ENCODE measurements at places on chromosomes 2 and 18.

DNA sequence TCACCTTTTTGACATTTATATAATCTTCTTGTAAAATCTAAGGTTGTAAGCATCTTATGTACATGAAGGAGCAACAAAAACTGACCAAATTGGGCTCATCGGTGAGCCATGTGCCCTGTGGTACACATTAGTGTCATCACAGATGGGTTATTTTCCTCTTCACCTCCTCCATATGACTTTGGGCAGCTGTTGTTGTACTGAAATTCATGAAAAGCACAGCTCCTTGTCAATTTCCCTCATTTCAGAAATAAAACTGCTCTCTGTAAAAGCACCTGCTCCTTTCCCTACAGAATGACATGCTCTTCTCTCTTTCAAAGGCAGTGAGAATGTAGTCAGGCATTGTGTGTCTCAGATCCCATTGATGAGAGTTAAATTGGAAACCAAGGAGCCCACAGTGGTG, 42.0 kb downstream of the DTNA start:
- DNase-seq, result no peak

- DNase-seq, result no peak
Observed at GRCh38 chr2:120345608-120346007, 328 bp upstream of the INHBB start.

GRCh38 chr2:31886700-31887099, 124.1 kb downstream of the MEMO1 start:
- no peak for DNase-seq

- no peak for DNase-seq
Observed at GRCh38 chr2:95077861-95078603, 43.6 kb downstream of the MRPS5 start.

- DNase-seq, result no peak
Observed at GRCh38 chr2:144128130-144128746, 391.7 kb downstream of the ZEB2 start.

GRCh38 chr2:150101947-150102346, 385.5 kb downstream of the RND3 start:
- DNase-seq, result no peak

DNA sequence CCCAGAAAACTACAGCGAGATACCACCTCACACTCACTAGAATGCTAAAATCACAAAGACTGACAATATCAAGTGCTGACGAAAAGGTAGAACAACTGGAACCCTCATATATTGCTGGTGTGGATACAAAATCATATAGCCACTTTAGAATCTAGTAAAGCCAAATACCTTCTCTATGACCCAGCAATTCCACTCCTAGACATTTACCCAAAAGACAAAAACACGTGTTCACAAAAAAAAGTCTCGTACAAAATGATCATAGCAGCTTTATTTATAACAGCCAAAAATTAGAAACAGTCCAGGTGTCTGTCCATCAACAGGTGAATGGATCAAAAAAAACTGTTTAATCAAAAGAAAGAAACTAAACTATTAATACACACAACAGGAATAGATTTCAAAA, 126.6 kb downstream of the ZFP36L2 start:
- DNase-seq, result no peak

DNA sequence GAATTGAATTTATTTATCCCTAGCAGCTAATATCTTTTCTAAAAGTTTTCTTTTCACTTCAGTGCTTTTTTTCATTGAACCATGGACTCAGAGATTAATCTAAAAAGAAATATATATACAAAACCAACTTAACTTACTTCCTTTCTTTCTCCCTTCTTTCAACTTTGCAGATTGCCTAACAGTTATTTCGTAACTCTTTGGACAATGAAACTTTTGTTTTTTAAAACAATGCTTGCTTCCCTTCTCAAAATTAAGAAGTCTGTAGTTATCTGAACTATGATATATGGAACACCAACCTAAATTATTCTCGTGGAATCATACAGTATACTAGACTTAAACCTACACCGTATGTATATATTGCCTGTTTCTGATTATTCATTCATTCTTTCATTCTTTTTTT, 62.9 kb downstream of the MIB1 start:
- no peak for DNase-seq

DNA sequence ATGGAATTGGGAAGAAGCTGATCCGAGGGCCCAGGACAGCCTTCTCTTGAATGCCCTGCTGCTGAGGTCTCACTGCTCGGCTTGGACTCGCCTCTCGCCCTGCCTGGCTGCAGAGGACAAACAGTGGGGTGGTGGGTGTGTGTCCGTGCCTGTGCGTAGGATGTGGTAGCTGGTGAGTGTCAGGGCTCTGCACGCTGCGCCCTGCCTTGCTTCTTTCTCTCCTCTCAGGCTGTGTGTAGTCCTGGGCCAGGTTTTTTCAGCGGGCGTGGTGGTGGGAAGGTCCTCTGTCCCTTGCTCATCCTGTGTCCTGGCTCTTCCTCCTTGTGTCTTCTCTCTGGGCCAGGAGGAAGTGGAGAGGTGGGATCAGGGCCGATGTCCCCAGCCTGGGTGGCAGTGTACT, 44.8 kb downstream of the RRM2 start:
- no peak for DNase-seq

DNA sequence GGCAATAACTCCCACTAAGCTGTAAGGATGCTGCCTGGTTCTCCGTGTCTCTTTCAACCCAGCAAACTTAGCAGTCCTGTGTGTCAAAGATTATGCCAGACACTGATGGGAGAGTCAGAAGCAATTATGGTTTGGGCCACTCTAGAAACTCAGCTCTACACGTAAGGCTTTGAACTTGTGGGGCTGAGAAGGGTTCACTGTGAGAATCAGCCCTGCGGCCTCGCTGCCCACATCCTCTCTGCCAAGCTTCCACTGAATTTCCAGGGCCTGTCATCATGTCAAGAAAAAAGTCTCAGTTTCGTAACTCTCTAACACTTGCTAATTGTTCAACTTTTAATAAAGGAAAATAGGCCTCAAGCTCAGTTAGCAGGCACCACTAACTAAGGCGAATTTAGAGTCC, 308.8 kb upstream of the LYPD1 start:
- no peak for DNase-seq

DNA sequence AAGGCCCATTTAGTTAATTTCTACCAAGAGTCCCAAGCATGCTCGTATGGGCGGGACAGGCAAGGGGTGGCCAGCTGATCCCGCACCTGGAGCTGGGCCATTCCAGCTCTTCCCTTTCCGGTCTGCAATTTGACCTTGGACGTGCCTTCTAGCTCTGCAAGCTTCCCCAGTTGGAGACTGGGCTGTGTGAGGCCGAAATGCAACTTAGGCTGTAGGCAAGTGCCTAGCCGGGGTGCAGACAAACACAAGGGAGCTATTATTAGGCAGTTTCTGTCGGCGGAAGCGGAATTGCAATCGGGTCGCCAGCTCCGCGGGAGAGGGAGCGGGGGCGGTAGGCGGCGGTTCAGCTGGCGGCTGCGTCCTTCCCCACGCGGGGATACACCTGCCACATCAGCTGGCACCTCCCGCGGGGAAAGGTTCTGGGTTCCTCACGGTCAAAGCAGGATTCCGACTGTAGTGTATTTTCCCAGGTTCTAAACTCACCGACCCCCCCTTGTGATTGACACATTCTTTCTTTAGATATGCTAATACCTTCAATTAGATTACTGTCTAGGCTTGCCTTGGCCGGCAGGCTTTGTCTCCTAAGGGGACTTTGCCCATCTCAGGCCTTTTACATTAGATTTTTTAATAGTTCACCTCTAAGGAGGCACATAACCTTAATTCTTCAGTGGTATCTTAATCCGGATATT, 17.1 kb upstream of the ZNF532 start:
- DNase-seq, result no peak

- no peak for DNase-seq
Observed at GRCh38 chr2:197461057-197461456, 7.7 kb downstream of the COQ10B start.

GRCh38 chr2:10521356-10522169, 73.4 kb upstream of the ODC1 start:
- no peak for DNase-seq
